ENCODE measurements at places on chromosomes 1 and 21.

DNA sequence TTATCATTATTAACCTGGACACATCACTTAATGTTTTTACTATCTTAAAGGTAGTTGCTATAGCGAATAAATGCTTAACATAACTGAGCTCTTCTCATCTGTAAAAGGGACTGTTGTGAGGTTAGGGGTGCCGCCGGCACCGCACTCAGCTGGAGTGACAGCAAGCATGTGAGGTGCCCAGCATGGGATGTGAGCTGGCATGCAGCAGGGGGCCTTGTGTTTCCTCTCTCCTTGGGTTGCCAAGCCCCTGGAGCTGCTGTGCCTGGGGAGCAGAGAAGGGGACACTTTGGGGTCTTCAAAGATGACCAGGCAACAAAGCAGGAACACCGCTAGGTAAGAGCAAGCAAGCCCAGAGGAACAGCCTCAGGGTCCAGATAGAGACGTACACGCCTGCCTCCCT, 2.1 kb upstream of the ZC3H12A start:
- DNase-seq, result no peak

DNA sequence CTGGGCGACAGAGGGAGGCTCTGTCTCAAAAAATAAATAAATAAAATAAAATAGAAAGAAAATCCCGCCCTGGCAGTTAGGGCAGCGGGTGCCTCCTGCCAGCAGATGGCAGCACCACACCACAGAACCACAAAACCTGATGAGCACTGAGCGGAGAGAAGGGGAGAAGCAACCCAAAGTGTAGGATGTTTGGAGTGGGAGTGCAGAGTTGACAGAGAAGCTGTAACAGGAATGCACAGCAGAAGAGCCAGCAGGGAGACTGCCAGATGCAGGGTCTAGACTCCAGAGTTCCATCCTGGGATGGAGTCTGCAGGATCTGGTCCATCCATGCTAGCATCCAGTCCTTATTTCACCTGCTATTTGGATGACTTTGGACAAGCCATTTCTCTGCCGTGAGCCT, 29.7 kb upstream of the KIRREL1 start:
- DNase-seq, result peak; percentile 75

- DNase-seq, result no peak
Observed at GRCh38 chr1:157429601-157430240, 122.6 kb downstream of the FCRL5 start.

DNA sequence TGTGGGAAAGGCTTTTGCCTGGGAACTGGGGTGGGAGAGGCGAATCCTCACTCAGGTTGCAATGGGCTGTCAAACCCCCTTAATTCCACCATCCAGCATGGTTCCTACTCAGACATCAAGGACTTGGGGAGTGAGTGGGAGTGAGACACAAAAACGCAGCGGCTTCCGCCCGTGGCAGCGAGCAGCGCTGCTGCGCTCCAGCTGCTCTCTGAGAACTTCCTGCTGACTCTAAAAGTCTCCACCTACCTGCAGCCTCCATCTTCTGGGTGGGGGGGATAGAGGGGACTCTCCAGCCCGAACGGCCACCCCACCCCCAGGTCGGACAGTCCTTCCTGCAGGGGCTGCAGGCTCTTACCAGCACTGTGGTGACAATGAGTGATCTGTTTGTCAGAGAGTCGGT, 184.4 kb downstream of the GRIK3 start:
- DNase-seq, result no peak

DNA sequence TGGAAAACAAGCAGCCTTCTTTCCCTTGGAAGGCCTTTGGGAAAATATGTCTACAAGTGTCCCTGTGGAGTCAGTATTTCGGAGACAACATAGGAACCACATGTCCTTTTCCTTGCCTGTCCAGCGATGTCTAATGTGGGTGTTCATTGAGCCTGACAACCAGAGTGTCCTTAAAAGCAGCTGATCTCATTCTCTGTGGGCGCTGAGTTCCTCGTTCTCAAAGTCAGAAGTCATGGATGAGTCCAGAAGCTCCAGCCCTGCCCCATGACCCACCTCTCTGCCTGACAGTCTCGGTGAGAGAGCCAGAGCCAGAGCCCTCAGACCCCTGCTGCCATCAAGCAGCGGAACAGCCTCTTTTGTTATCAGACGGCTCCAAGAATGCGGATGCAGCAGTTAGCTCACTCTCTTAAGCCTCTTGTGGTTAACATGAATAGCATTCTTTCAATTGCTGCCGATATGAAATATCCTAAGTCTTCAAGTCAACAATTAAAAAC, 329.2 kb downstream of the TGFB2 start:
- DNase-seq, result no peak

DNA sequence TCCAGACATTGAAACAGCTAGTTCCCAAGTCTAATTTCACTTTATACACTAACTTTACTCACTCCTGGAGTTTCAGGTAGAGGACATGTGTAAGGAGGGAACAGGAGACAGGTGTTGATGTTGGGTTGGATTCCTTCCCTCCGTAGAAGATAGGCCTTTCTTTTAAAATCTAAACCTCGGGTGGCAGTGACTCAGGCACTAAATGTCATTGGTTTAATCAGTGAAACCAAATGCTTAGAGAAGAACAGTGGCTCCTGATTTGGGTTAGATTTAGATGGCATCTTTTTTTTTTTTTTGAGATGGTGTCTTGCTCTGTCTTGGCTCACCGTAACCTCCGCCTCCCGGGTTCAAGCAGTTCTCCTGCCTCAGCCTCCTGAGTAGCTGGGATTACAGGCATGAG, 7.2 kb downstream of the CAP1 start:
- no peak for DNase-seq

DNA sequence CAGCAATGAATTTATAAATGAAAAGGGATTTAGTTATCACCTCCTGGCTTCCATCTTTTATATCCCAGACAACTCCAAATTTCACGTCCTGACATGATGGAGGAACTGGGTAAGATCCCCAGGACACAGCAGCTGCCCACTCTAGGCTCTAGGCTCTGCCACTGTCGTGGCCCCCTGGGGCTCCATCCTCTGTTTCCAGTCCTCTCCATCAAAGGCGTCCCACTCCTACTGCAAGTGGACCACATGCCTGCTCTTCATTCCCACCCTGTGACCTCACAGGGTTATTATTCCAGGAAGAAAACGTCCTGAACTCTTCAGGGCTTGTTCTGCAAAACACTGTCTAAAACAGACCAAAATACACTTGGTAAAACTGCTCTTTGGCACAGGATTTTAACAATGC, 11.9 kb downstream of the URB1 start:
- no peak for DNase-seq

- no peak for DNase-seq
Observed at GRCh38 chr1:78483903-78484302, 6.9 kb upstream of the PTGFR start.
